ENCODE measurements at places on chromosomes 1 and 21. TPM values are rescaled to one million over a fixed set of nuclear protein-coding genes. Genes with fewer than 3 reads are reported as not detected.

GRCh38 chr21:28345934-28346333 lies 646.7 kb downstream of the LTN1 start:
- no peak for ATAC-seq

Gene GSTM3
- total RNA-seq = 19.4 TPM

- ATAC-seq = no peak
These were observed 502.2 kb downstream of the AJAP1 start for GRCh38 chr1:5156416-5157120.

GRCh38 chr1:23178414-23178813 lies 9.8 kb upstream of the LUZP1 start:
- ATAC-seq = no peak
